ENCODE measurements at places on chromosomes 3 and 15.

DNA sequence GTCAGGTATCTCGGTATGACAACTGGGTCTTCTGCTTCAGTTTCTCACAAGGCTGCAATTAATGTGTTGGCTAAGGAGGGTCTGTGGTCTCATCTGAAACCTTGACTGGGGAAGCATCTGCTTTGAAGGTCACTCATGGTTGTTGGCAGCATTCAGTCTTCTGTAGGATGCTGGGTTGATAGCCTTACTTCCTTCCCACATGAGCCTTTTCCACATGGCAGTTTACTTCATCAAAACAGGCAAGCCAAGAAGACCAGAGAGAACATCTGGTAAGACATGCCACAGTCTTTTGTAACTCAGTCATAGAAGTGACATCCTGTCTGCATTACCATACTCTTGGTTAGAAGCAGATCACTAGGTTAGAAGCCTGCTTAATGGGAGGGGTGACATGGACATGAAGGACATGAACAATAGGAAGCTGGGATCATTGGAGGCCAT lies 49.5 kb downstream of the CMC1 start:
- DNase-seq: no peak

- no peak for DNase-seq
These were observed 22.6 kb downstream of the STARD5 start for GRCh38 chr15:81301385-81301784.

DNA sequence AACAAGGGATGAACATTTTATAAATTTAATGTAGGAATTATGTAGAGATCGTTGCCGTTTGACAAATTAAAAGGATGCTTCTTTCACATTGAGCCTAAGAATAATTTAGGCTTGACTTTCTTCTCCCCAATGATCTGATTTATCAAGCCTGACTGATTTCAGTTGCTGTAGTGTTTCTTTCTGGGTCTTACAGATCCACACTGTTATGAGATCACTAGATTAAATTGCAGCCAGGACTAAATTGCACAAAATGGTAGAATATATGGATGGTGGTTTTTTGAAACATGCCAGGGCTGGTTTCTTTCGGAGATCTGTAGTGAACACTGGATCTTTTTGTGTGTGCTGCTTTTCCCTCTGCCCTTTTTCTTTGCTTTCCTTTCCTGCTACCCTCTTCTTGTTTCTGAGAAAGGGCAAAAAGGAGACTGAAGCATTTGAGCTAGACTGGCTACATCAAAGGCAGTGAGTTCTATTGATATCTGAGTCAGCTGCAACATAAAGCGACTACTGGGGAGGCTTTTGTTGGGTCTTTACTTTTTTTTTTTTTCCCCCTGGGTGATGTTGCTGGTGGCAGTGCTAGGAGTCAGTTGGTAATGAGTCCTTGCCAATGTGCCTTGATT lies 83.0 kb downstream of the AKAP13 start:
- no peak for DNase-seq

DNA sequence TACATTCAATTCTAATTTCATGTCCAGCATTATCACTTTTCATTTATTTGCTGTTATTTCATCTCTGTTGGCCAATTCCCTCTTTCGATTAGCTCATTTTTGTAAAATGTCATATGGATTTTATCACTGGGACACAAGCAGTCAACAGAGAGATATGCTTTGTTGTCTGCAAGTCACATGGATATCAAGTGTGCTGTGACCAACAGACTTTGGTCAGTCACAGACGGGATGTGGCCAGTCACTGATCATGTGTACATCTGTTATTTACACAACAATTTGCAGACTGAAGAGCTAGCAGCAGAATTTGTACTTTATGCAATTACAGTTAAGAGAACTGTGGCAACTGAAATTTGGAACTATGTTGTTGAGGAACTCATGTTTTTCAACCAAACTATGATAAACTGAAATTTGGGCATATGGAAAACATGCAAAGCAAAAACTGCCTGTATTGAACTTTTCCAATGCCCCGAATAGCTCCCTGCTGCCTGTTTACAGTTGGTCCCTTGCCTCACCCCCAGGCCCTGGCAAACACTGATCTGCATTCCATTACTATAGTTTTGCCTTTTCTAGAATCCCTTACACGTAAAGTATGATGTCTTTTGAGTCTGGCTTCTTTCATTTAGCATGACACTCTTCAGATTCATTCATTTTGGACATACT lies 104.4 kb downstream of the RPL22L1 start:
- no peak for DNase-seq

DNA sequence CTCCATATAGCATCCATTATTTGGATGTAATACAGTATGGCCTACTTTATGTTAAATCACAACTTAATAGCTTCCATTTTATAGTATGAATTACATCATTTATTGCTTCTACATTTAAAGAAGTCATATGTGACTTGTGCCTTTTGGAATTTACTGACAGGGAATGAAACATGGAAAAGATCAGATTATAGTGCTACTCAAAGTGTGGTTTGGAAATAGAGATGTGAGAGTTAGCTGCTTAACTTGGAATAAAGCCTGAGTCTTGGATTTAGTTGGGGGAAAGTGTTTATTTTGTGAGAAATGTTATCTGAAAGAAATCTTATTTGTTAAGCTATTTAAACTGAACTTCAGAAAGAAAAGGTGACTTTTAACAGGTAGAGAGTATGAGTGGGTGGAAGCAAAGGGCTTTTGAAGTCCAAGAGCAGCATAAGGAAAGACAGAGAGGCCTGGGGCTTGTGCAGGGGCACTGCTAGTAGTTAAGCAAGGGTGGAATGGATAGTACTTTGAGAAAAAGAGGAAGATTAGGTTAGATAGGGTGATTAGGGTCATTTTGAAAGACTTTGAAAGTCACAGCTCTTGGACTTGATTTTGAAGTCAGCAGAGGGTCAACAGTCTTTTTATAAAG lies 60.5 kb downstream of the SLMAP start:
- DNase-seq: no peak

GRCh38 chr3:39668420-39668819 lies 141.0 kb upstream of the MYRIP start:
- no peak for DNase-seq

DNA sequence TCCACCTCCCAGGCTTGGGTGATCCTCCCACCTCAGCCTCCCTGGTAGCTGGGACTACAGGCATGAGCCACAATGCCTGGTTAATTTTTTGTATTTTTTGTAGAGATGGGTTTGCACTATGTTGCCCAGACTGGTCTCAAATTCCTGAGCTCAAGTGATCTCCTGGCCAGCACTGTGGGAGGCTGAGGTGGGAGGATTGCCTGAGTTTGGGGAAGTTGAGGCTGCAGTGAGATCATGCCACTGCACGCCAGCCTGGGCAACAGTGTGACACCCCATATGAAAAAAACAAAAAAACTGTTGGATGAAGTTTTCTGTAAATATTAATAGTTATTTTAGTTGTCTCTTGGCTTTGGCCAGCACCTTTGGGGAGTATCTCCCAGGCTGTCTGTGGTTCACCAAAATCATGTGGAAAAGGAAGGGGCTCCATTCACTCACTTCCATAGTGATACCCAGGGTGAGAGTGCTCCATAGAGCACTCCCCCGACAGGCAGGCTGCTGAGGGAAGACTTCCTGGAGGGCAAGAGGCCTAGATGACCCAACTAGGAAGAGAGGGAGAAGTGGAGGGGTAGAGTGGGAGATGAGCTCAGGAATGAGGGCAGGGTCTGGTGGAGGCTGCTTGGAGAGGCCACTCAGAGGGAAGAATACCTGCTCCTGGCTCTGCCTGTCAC lies 47.1 kb downstream of the CDC25A start:
- no peak for DNase-seq

DNA sequence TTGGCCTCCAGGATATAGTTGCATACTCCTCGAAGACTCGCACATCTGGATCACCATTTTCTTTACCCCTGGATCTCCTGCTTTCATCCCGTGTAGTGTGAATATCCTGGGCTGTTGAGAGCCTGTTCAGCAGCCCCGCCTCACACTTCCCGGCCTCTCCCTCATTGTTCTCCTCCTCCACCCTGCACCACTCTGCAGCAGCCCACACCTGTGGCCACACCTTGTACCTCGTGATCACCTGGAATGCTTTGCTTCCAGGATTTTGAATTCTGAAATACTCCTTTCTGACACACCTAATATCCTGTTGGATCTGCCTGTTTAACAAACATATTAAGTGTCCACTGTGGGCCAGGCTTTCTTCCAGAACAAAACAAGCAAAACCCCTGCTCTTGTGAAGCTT lies 14.4 kb downstream of the ABHD17C start:
- peak; percentile 30 for DNase-seq

DNA sequence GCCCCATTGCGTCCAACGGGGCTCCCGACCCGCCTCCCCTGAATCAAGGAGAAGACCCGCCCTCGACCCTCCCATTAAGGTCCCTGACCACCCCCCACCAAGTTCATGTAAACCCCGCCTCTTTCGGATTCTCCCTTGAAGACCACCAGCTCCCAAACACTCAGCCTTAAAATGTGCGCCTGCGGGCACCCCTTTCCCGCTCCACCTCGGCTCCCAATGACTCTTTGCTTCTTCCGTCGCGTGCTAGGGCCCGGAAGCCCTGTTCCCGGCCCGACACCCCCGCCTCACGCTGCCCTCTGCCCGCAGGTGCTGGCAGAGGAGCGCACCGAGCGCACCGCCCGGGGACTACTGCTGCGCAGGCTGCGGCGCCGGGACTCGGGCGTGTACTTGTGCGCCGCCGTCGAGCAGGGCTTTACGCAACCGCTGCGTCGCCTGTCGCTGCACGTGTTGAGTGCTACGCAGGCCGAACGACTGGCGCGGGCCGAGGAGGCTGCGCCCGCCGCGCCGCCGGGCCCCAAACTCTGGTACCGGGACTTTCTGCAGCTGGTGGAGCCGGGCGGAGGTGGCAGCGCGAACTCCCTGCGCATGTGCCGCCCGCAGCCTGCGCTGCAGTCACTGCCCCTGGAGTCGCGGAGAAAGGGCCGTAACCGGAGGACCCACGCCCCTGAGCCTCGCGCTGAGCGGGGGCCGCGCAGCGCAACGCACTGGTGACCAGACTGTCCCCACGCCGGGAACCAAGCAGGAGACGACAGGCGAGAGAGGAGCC lies 2.7 kb upstream of the LSMEM2 start:
- DNase-seq: peak; percentile 76

- no peak for DNase-seq
These were observed 699 bp upstream of the SHOX2 start for GRCh38 chr3:158106766-158107471.

GRCh38 chr3:45688194-45688881 lies 858 bp upstream of the SACM1L start:
- DNase-seq: peak; percentile 76

- DNase-seq: no peak
These were observed 16.4 kb upstream of the ST8SIA2 start for GRCh38 chr15:92377083-92377789.

DNA sequence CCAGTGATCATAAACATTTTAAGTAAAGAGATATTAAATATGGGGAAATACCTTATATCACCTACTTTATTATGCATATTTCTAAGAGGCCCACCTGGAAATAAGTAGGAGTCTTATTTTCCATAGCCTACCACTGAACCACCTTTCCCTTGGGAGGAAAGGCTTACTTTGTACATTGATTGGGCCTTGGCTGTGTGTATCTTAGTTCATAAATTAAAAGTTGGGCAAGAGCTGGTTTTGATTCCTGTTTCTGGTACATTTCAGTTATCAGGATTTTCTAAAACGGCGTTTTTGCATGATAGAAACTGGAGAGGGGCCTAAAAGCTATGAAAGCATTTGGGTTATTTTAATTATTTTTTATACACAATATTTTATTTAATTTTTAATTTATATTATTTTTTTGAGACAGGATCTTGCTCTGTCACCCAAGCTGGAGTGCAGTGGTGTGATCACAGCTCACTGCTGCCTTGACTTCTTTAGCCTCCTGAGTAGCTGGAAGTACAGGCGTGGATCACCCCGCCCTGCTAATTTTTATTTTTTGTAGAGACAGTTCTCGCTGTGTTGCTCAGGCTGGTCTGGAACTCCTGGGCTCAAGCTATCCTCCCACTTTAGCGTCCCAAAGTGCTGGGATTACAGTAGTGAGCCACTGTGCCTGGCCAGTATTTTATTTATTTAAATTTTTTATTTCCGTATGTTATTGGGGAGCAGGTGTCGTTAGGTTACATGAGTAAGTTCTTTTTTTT lies 2.6 kb downstream of the GMPS start:
- no peak for DNase-seq

DNA sequence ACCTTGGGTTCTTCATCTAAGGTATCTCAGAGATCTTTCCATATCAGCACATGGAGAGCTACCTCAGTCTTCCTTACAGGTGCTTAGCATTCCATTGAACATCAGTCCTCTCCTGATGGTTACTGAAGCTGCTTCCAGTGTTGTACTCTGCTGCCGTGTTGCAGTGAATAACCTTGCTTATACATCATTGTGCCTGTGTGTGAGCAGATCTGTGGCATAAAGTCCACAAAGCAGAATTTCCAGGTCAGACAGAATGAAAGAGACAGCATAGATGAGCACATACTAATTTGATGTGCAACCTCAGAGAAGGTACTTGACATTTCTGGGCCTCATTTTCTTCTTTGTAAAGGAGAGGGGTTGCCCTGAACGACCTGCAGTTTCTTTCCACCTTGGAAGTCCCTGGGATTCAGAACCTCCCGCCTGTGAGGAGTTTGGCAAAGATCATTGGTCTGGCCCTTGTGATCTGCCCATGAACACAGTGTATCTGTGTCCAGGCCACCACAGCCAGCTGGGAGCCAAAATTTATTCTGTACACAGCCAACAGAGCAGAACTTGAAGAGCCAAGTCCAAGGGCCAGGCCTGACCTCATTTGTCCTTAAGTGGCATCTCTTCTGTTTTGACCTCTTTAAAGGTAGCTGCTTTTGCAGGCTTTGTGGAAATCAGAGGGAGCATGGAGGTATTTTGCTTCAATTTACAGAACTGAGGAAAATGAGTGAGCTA lies 57.2 kb upstream of the SLC7A14 start:
- DNase-seq: no peak

GRCh38 chr15:75517233-75517632 lies 61.9 kb downstream of the PTPN9 start:
- DNase-seq: no peak

GRCh38 chr3:128112357-128112968 lies 11.1 kb downstream of the RUVBL1 start:
- DNase-seq: no peak
